ENCODE measurements at places on chromosomes 1 and 21. TPM values are rescaled to one million over a fixed set of nuclear protein-coding genes. Genes with fewer than 3 reads are reported as not detected.

GRCh38 chr21:41283211-41283818 lies 33.3 kb upstream of the FAM3B start:
- H3K27ac ChIP-seq: no peak overlapping the region
- H3K4me3 ChIP-seq: no peak overlapping the region
- H3K4me1 ChIP-seq: no peaks in the 10 kb centered on the region
- no peaks in the 10 kb centered on the region for H3K36me3 ChIP-seq
- H3K27me3 ChIP-seq: no peaks in the 10 kb centered on the region
- peak; percentile 89 for DNase-seq

- no peak overlapping the region for H3K27ac ChIP-seq
- H3K4me1 ChIP-seq: no peaks in the 10 kb centered on the region
- no peaks in the 10 kb centered on the region for H3K36me3 ChIP-seq
- H3K27me3 ChIP-seq: no peaks in the 10 kb centered on the region
- no peak for DNase-seq
- H3K4me3 ChIP-seq: no peak overlapping the region
Measured at GRCh38 chr21:27406300-27407009, 439.6 kb upstream of the ADAMTS5 start.

DNA sequence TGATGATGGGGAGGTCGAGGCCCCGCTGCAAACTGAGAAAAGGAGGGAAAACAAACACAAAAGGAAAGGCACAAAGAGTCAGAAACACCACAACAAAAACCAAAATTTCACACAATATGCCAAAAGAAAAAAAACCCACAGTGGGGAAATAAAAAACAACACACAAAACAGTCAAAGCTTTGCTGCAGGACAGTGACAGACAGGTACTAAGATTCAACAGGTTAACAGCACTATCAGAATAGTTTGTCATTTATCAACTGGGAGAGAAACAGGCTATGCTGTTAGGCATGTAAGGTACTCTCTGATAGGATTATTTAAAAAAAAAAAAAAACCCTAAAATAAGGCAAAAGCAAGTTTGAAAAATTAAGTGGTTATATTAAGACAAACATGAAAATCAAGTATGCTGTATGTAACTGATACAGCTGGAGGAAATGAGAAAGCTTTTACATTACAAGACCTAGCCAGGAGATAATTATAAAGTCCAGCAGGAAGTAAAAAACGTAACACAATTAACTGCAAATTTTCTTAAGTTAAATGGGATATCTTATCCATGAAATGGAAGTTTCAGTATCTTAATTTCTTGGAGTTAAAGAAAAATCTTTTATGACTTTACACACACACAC lies 179.0 kb downstream of the EIF4G3 start:
- H3K4me1 ChIP-seq: no peaks in the 10 kb centered on the region
- H3K27me3 ChIP-seq: no peaks in the 10 kb centered on the region
- H3K36me3 ChIP-seq: peaks cover 16% of the 10 kb centered on the region

GRCh38 chr1:10905841-10906655 lies 106.4 kb upstream of the TARDBP start:
- no peak overlapping the region for H3K4me3 ChIP-seq
- no peaks in the 10 kb centered on the region for H3K27me3 ChIP-seq
- H3K36me3 ChIP-seq: peaks cover 3% of the 10 kb centered on the region
- no peak for DNase-seq
- H3K27ac ChIP-seq: no peak overlapping the region

DNA sequence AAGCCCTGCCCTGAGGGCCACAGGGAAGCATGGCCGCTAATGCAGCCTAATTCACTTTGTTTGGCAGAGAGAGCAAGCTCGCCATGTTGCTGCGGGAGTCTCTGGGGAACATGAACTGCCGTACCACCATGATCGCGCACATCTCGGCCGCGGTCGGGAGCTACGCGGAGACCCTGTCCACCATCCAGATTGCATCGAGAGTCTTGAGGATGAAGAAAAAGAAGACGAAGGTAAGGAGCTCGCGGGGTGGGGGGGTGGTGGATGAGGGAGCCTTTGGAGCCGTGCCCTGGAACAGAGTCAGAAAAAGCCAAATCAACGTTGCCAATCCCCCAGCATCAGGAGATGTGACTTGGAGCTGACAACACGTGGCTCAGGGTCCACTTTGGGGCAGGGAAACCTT lies 529.4 kb downstream of the KIF26B start:
- no peak overlapping the region for H3K4me3 ChIP-seq
- no peaks in the 10 kb centered on the region for H3K27me3 ChIP-seq
- no peaks in the 10 kb centered on the region for H3K36me3 ChIP-seq

DNA sequence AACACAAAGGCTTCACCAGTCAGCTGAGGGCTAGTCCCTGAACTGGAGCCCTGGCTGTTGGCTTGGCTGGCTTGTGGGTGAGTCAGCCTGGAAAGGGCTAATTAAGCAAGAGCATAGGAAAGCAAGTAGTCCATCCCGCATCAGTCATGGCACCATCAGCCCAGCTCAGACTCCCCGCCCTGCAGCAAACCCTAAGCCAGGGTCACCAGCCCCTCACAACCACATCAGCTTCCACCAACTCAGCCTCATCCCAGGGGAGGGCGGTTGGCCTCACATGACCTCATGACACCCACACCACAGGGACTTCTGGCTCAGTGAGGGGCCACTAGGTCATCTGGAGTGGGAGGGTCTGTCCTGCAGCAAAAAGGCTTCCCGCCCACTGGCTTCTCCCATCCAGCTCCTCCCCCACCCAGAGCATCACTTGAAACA lies 7.0 kb upstream of the SPATC1L start:
- H3K27me3 ChIP-seq: no peaks in the 10 kb centered on the region
- H3K27ac ChIP-seq: no peak overlapping the region
- H3K4me1 ChIP-seq: peaks cover 27% of the 10 kb centered on the region
- peak; percentile 74 for DNase-seq

GRCh38 chr1:37052120-37052519 lies 17.8 kb upstream of the GRIK3 start:
- H3K36me3 ChIP-seq: no peaks in the 10 kb centered on the region
- no peak for DNase-seq
- H3K27ac ChIP-seq: no peak overlapping the region
- no peaks in the 10 kb centered on the region for H3K27me3 ChIP-seq
- H3K4me3 ChIP-seq: no peak overlapping the region

DNA sequence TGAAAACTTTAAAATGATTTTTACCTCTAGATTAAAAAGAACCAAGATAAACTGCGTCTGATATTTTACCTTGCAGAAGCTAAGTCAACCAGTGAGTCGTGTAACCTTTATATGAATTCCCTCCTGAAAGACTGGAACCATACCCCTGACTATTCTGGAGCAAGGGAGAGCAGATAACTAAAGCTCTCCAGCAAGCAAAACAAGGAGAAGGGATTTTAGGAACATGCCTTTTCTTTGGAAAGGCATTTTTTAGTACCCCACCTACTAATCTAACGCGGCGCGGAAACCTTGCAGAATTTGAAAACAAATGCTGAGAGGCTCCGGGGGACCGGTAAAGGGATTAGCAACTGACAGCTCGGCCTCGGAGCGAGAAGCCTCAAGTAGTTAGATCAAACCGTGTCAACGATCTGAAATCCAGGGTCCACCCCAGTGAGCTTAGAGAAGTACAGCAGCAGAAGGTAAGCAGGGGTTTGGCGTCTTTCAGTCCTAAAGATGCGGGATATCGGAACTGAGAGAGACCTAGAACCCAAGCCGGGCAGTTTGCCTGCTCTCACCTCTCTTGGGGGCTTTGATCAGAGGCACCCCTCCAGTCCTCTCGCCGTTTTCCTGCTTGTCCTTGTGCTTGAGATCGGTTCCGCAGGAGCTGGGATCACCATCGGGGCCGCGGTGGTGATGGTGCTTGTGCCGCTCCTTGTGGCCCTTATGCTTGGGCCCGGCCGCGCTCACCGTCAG lies 954 bp downstream of the RSBN1 start:
- DNase-seq: peak; percentile 36
- peaks cover 22% of the 10 kb centered on the region for H3K4me1 ChIP-seq

GRCh38 chr1:178048426-178048825 lies 45.5 kb upstream of the RASAL2 start:
- peaks cover 7% of the 10 kb centered on the region for H3K4me1 ChIP-seq
- H3K4me3 ChIP-seq: no peak overlapping the region
- no peaks in the 10 kb centered on the region for H3K36me3 ChIP-seq
- DNase-seq: no peak

GRCh38 chr1:67956116-67956515 lies 94.3 kb downstream of the DIRAS3 start:
- no peak for DNase-seq
- no peaks in the 10 kb centered on the region for H3K36me3 ChIP-seq
- no peaks in the 10 kb centered on the region for H3K27me3 ChIP-seq
- H3K4me1 ChIP-seq: no peaks in the 10 kb centered on the region

- H3K4me3 ChIP-seq: no peak overlapping the region
- H3K27me3 ChIP-seq: no peaks in the 10 kb centered on the region
- no peak overlapping the region for H3K27ac ChIP-seq
- no peaks in the 10 kb centered on the region for H3K4me1 ChIP-seq
Measured at GRCh38 chr1:33074193-33074945, 6.6 kb upstream of the AZIN2 start.

DNA sequence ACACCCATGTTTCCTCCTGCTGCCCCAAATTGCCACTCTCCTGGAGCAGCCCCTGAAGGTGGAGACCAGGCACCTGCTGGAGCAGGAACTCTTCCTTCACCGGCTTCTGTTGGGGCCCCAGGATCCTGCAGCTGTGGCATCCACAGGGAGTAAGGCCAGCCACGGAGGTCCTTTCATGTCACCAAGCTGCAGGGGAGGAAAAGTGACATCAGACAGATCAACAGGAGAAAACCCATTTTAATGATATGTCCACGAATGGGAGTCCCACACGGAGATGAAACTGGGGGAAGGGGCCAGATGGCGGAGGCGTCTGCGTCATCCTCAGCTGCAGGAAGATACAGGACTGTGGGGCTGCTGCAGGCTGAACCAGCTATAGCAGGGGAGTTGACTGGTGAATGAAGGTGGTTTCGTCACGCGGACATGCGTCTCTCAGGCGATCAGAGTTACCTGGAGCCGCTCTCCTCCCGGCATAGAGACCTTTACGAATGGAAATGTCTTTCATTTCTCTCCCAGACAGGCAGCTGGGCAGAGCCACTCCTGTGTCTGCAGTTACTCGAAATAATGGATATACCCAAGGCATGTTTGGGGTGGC lies 9.9 kb downstream of the TP73 start:
- no peaks in the 10 kb centered on the region for H3K36me3 ChIP-seq
- no peak overlapping the region for H3K4me3 ChIP-seq
- H3K27me3 ChIP-seq: no peaks in the 10 kb centered on the region
- no peak for DNase-seq

GRCh38 chr1:30315185-30315960 lies 408.0 kb downstream of the MATN1 start:
- H3K4me1 ChIP-seq: no peaks in the 10 kb centered on the region
- no peak overlapping the region for H3K4me3 ChIP-seq
- no peak for DNase-seq
- H3K27me3 ChIP-seq: peaks cover 66% of the 10 kb centered on the region
- no peaks in the 10 kb centered on the region for H3K36me3 ChIP-seq

Gene PRMT2
- 60.2 TPM for total RNA-seq

Gene FGR
- not detected for total RNA-seq

Gene FAM163A
- not detected for total RNA-seq

Gene RC3H1
- 25.7 TPM for total RNA-seq
